NCI-H1105 (cell line): ENCODE measurements at places on chromosomes 16 and 17.

GRCh38 chr17:77189148-77189547, 48.4 kb downstream of the SEC14L1 start:
- DNase-seq: no peak

DNA sequence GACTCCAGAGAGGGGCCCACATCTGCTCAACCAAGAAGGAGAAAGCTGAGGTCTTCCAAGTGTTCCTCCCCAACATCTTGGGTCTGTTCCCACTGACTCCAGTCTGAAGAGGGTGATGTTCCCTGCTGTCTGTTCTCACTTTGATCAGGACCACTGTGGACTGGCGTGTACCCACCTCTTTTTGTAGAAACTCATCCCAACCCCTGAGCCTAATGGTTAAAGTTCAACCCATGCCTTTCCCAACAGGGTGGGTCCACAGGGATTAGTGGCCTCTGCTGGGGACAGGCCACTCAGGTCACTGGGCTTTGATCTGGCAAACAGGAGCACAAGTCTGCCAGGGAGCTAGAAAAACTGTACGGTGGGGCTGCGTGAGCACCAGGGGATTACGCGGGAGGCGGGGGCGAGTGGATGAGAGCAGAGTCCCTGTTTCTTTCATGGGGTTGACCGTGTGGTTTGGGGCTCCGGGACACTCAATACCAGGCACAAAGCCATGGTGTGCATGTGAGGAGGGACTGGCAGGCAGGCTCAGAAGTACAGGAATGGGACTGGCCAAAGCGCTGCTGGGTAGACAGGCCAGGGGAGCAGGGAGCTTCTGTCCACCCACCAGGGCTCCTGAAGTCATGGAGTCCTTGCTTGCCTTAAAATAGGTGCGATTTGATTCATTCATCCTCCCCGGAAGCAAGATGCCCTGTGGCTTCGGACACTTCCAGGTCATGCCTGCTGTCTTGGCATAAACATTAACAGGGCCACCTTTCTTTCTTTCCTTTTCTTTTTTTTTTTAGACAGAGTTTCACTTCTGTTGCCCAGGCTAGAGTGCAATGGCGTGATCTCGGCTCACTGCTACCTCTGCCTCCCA, at the start of gene CA5A:
Gene CA5A (minus strand): TSS at position 155 of the 856 bp plus-strand sequence. CDS start 79 bp downstream, at position 76.
- DNase-seq: no peak

DNA sequence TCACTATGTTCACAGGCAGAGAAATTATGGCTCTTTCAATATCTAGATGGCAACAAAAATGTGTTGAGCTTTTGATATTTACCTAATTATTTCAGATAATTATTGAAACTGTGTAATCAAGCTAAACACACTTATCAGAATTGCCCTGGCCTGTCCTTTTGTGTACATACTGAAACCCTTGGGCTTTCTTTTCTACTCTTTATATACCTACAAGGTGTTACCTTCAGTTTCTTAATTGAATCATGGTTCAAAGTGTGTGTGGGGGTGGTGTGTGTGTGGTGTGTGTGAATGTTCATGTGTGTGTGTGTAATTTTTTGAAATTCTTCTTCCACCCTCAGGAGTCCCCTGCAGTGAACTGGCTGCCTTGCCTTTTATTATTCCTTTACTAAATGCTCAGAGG, 506.8 kb upstream of the SOX9 start:
- DNase-seq: no peak

DNA sequence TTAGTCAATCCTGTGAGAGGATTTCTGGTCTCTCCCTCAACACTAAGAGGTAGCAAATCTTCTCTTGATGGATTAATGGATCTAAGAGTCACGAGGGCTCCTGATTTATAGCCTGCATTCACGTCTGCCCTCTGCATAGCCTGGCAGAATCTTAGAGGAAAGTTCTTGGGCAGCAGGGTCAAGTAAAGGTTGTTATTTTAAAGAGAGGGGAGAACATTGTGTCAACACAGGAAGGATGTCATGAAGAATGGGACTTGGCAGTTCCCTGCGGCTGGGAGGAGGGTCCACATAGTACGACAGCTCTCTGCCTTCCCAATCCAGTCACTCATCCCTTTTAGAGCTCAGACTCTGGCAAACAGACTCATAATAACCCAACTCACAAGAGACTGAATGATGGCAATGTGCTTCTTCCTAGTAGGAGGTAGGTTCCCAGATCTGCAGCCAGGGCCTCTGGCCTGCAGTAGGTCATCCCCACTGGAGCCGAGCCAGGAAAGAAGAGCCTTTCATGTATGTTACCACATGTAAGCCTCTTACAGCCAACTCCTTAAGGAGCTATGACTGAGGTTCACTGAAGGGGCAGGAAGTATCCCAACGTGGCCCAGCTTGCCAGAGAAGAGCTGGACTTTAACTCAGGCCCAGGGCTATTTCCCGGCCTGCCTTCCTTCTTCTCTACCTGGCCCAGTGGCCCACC, 25.4 kb upstream of the RPTOR start:
- DNase-seq: no peak

- DNase-seq: peak; percentile 35
Measured at GRCh38 chr17:48048384-48049126, 396 bp downstream of the NFE2L1 start.

DNA sequence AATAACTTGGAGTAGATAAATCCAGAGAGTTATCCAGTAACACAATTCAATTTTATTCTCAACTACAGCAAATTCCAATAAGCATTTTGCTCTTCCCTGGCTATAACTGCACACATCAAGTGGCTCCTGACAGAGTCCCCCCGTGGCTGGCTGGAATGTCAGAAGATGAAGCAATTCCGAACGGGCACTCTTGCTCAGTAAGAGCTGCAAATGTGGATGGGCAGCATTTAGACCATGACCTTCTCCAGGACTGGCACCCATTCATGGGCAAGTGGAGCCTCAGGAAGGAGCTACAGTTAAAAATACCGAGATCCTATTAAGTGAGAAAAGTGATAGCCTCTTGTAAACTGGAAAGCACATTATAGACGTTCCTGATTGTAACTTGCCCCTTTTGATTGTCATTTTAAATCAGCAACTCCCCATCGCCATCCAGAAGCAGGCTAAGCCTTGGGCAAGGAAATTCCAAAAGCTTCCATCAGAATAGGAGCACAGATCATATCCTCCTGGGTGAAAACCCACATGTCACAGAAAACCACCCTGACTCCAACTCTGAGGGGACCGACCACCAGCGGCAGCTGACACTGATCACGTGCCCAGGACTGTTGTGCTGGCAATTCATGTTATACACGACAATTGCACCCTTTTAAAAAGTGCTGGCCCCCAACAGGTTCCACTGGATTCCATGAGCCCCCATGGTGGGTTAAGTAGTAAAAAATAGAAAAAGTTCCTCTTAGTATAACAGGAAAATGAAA, 7.1 kb downstream of the UBE2O start:
- DNase-seq: no peak

GRCh38 chr17:81285179-81285878, 9.8 kb downstream of the SLC38A10 start:
- no peak for DNase-seq

DNA sequence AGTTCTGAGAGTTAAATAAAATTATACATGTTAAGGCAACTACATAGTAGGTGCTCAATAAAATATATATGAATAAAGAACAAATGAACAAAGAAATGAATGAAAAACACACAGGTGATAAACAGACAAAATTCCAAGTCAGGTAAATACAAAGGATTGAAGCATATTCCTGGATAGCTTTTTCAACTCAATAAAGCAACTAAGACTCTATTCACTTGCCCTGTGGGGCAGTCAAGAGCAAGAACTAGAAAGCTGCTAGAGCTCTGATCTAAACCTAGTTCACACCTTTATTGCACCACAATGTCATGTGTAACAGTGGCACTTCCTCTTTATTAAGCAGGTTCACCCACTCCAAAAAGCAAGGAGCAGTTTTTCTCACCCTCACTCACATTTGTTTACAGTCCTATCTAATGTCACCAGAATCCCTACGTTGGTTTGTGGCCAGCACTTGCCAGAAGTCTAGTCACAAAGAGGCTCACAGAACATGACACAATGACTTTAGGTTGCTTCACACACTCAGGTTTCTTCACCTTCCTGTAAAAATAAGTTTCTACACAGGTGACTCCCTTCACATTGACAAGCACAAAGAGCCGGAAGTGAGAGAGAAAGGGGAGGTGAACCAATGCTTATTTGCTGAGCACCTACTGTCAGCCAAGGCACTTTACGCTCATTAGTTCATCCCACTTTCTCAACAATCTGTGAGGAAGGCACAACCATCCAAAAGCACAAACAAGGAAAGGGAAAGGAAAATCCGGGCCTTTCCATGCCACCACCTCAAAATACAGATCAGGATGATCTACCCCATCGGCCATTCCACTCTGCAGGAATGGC, 70.8 kb downstream of the XPO6 start:
- DNase-seq: no peak

GRCh38 chr17:77834170-77835115, 124.1 kb upstream of the TNRC6C start:
- no peak for DNase-seq

GRCh38 chr17:63961355-63962212, 11.1 kb downstream of the SCN4A start:
- no peak for DNase-seq

- DNase-seq: no peak
Measured at GRCh38 chr17:2082003-2082781, 27.3 kb downstream of the HIC1 start.

DNA sequence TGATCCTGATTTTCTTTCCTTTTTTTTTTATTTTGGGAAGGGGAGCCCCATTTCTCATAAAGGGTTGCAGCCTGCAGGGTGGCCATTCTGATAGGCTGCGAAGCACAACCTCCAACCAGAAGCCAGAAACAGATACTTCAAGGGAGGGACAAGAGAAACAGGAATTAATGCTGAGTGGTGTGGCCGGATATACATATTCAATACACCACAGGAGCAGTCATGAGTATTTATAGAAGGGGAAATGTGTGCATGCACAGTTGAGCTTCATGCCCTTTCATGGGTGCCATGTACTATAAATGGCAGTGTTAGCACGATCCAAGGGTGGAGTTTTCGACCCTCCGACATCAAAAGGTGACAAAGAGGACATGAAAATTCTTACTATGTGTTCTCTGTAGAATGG, 320.8 kb downstream of the CBLN1 start:
- no peak for DNase-seq

- no peak for DNase-seq
Measured at GRCh38 chr16:79362300-79362970, 238.1 kb downstream of the MAF start.

DNA sequence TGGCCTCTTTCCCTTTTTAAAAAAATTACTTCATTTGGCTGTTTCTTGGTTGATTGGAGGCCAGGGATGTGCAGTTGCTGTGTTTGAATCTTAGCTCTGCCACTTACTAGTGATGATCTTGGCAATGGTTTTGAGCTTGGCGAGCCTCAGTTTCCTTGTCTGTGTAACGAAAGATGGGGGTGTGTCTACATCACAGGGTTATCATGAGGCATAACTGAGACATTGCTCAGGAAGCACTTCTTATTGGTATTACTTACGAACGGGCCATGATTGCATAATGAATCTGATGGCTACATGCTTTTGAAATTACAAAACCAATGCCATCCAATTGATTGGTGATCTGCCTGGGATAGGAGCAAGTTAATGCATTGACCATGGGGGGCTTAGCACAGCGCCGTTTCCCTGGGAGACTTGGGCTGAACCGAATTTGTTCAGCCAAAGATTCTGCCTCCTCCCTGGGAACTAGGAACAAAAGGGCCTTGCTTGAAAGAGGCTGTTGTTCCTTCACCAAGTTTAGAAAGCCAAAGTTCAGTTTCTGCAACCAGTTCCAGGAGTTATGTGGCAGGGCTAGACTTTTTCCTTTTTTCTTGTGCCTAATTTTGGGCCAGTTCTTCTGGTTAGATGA, 21.9 kb downstream of the CMIP start:
- no peak for DNase-seq

DNA sequence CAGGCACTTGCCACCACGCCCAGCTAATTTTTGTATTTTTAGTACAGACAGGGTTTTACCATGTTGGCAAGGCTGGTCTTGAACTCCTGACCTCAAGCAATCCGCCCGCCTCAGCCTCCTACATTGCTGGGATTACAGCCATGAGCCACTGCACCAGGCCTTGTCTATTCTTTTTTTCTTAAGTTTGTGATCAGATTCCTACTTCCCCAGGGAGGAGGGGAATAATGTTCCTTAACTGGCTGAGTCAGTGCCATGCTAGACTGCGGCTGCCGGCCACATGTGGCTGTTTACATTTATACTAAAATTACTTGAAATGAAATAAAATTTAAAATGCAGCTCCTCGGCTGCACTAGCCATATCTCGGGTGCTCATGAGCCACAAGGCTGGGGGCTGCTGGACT, 27.8 kb upstream of the USP36 start:
- no peak for DNase-seq

DNA sequence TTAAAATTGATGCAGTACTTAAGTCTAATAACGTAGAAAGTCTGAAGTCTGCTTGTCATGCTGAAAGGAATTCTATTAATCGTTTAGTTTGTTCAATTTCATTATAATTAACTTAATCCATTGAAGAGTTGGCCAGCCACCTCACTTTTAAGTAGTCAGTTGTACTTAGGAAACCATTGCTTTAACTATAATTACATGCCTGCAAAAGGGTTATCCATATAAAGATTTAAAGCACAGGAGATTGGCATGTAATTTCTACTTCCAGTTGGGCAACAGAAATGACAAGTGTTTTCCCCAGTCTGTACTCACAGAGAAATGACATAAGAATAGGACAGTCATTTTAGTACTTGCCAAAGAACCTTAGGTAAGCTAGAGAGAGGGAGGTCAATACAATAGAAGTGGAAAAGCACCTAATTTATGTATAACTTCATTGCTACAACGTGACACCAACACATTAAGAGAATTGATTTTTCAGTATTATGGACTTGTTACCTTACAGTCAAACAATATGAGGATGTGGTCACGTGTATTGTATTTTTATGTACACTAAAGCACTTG, 3.7 kb upstream of the USP32 start:
- DNase-seq: no peak

DNA sequence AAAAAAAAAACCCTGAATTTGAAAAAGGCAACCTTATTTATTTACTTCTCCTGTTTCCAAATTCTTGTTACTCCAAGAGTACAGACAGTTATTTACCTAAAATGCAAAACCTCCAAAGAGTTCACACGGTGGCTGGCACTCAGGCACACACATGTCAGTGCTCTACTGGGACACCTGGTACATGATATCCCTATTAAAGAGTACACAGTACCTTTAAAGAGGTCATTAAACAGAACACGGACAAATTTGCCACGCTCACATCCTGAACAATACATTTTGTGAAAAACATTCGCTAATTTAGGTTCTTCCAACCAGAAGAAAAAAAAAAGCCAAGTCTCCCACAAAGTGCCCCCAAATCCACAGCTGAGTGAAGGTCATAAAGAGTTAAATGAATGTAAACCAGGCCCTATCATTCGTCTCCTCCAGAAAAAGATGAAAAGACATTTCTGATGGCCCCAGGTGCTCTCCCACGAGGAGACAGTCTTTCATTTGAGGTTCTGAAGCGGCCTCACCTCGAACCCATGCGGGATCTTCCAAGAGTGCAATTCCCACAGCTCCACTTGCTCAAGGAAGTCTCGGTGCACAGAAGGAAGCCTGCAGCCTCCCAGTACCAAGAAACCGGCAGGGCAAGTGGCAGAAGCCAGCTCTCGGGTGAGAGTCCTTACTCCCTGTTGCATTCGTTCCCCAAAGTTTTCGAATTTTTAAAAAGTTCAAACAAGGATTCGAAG, 993 bp downstream of the ERN1 start:
- no peak for DNase-seq
